ENCODE measurements at places on chromosomes 12 and 14.

GRCh38 chr14:31252865-31253264 is 45.3 kb upstream of the HECTD1 start:
- no peaks in the 10 kb centered on the region for H3K27me3 ChIP-seq
- no peak for DNase-seq
- no peaks in the 10 kb centered on the region for H3K36me3 ChIP-seq
- H3K27ac ChIP-seq = no peak overlapping the region
- H3K4me1 ChIP-seq = no peaks in the 10 kb centered on the region

GRCh38 chr12:54134850-54135249 is 53.9 kb downstream of the SMUG1 start:
- H3K4me3 ChIP-seq = no peak overlapping the region
- H3K27ac ChIP-seq = no peak overlapping the region
- peaks cover 92% of the 10 kb centered on the region for H3K27me3 ChIP-seq
- no peak for DNase-seq

- H3K27me3 ChIP-seq = no peaks in the 10 kb centered on the region
- no peaks in the 10 kb centered on the region for H3K36me3 ChIP-seq
- DNase-seq = no peak
These were observed 234.2 kb upstream of the RGS6 start for GRCh38 chr14:71698027-71698426.

GRCh38 chr14:23930742-23931141 is 22.8 kb upstream of the DHRS4 start:
- H3K4me3 ChIP-seq = no peak overlapping the region
- no peak overlapping the region for H3K27ac ChIP-seq
- peak; percentile 84 for DNase-seq

GRCh38 chr12:39237004-39237403 is 205.9 kb downstream of the KIF21A start:
- no peak for DNase-seq
- H3K4me1 ChIP-seq = no peaks in the 10 kb centered on the region
- H3K36me3 ChIP-seq = no peaks in the 10 kb centered on the region

DNA sequence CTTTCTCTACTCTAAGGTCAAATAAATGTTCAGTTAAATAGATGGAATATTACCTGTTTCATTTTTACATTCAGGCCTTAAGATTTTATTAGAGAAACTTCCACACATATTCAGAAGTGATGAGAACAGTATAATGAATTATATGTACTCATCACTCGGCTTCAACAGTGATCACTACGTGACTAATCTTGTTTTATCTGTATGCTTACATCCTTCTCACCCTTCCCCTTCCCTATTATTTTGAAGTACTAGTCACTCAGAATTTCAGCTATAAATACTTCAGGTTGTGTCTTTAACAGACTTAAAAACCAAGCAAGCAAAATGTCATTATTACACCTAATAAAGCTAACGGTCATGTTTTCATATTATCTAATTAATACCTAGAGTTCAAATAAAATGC is 34.9 kb downstream of the ETV6 start:
- H3K4me3 ChIP-seq = no peak overlapping the region
- no peak for DNase-seq
- H3K27me3 ChIP-seq = no peaks in the 10 kb centered on the region
